ENCODE measurements at places on chromosomes 5 and 9.

DNA sequence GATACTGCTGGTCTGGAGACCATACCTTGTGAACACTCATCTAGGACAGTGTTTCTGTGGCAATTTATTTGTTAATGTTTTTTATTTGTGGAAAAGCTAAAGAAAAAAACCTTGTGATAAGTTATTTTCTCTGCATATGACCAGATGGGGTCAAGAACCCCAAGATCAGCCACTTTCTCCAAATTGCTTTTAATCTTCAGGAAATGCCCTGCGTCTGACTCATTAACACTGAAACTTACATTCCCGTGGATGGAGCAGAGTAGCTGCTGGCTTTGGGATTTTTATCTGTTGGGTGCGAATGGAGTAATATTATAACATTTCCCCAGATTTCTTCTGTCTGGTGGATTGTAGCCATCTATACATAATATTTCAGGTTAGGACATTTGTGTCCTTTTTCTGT, 444.5 kb downstream of the SH3GL2 start:
- DNase-seq, result no peak

- no peak for DNase-seq
These were observed 144.7 kb upstream of the C9orf72 start for GRCh38 chr9:27717991-27718390.

DNA sequence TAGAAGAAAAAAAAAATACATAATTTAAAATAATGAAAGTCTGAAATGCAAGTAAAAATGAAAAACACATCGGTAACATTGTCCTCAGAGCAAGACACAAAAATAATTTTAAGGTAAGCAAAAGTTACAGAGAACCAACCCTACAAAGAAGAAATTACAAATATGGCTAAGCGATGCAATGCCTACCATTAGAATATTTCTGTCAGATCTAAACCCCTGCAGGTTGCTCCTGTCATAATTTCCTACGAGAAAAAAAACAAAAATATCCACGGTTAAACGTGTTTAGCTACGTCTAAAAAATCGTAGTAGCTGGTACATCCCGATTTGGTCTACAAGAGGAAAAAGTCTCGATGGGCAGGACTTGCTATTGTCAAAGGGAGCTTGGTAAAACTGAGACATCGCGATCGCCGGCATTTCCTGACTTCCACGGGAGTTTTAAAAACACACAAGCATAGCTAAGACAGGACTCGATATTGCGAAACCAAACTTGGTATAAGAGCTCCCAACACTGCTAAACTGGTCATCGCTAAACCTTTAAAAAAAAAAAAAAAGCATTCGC, 1.1 kb upstream of the ANXA2R start:
- no peak for DNase-seq

DNA sequence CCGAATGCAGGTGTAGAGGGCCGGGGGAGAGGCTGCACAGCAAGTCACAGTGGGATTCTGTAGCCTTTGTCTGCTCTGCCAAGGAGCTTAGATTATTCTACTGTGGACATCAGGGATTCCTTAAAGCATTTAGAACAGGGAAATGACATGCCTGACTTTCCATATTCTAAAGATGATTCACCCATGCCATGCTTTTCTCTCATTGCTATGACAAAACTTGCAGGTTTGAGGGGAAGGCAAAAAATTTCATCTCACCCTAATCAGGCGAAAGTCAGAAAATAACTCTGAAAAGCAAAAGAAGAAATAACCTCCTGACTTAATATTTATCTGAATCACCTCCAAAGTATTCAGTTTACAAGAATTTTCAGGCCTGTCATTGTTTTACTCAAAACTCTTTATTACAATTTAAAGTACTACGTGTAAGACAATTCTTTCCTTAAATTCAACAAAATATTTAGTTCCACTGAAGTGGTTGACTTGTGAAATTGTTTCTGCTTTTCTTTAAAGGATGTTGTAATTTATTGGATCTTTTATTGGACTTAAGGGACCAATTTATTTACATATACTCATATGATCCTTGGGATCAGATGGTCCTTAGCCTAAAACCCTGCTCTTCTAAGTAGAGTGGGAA, 30.0 kb upstream of the GAS1 start:
- DNase-seq, result no peak

DNA sequence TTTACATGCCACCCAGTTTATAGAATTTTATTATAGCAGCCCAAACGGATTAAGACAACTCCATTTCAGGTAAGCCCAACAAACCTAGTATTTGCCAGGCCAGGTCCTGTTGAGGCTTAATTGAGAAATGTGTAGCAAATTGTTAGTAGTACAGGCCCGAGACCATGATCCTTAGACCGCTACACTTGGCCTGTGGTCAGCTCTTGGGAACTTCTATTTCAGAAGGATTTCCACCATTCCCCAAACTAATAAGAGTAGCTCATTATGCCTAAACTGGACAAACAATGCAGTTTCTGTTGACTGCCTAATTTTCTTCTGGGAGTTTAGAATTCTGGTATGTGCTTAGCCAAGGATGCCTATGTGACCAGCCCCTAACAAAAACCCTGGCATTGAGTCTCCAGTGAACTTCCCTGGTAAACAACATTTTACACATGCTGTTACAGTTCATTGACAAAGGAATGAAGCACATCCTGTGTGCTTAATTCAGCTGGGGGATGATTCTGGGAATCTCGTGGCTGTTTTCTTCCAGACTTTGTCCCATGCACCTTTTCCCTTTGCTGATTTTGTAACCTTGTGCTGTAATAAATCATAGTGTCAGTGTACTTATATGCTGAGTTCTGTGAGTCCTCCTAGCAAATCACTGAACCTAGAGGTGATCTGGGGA, 5.6 kb upstream of the GPX3 start:
- DNase-seq, result no peak
